ENCODE measurements at places on chromosomes 7 and 10.

DNA sequence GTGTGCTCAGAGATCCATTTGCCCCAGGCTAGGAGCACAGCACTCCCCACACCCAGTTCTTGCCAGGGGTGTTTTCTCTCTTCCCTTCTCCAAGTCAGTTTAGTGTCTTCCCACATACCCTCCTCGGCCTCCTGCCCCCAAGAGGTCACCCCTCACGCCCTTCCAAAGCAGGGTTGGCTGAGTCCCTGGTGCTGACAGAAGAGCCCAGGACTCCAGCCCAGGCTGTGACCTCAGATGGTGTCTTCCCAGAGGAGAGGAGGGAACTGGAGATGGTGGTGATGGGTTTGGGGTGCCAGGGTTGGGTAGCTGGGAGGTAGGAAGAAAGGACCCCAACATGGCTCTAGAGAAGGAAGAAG, 19.8 kb downstream of the ZNF775 start:
- no peak for DNase-seq

GRCh38 chr10:72218325-72218724, 2.2 kb upstream of the ASCC1 start:
- DNase-seq: no peak

GRCh38 chr7:19110026-19110730, 7.3 kb downstream of the TWIST1 start:
- no peak for DNase-seq

DNA sequence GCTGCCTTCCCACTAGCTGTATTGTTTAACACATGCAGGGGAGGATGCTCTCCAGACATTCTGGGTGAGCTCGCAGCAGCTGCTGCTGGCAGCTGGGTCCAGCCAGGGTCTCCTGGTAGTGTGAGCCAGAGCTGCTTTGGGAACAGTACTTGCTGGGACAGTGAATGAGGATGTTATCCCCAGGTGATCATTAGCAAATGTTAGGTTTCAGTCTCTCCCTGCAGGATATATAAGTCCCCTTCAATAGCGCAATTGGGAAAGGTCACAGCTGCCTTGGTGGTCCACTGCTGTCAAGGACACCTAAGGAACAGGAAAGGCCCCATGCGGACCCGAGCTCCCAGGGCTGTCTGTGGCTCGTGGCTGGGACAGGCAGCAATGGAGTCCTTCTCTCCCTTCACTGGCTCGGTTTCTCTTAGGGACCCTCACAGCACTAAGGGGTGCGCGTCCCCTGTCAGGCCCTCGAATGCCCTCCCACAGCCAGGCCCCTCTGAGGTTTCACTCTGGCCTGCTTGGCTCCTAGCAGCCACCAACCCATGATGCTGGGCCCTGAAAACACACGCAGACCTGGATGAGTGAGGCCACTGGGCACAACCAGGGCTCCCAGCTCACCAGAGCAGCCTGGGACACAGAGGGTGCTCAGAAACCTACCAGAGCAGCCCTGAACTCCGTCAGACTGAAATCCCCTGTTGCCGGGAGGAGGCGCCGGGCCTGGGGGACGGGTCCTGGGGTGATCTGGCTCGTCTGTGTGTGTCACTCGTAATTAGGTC, 173.0 kb upstream of the LANCL2 start:
- DNase-seq: no peak

GRCh38 chr7:89837515-89837914, 316.8 kb upstream of the STEAP1 start:
- no peak for DNase-seq

GRCh38 chr10:1281405-1281782, 225.2 kb downstream of the WDR37 start:
- DNase-seq: no peak
